Renal cortical epithelial cell (primary cell): ENCODE measurements at places on chromosomes 11 and 22. TPM values are rescaled to one million over a fixed set of nuclear protein-coding genes. Genes with fewer than 3 reads are reported as not detected.
A peak's percentile ranks its signal among the peaks of the same experiment; 100 is the strongest.

The SLC25A1 gene
- total RNA-seq, result 175 and 192 TPM in 2 replicates

The VSTM5 gene
- 0.17 and 0.70 TPM in 2 replicates for total RNA-seq

The MIAT gene
- total RNA-seq, result 0.35 and 0.50 TPM in 2 replicates

The DRICH1 gene
- total RNA-seq, result 0.35 TPM in 1 of 2 replicates, not detected in the other

The SHISA8 gene
- total RNA-seq, result not detected in 2 replicates

- no peak for DNase-seq
These were observed 6.3 kb upstream of the OSM start for GRCh38 chr22:30272781-30273601.

GRCh38 chr22:37330200-37331033 lies 48.1 kb downstream of the CYTH4 start:
- peak; percentile 96 for DNase-seq

DNA sequence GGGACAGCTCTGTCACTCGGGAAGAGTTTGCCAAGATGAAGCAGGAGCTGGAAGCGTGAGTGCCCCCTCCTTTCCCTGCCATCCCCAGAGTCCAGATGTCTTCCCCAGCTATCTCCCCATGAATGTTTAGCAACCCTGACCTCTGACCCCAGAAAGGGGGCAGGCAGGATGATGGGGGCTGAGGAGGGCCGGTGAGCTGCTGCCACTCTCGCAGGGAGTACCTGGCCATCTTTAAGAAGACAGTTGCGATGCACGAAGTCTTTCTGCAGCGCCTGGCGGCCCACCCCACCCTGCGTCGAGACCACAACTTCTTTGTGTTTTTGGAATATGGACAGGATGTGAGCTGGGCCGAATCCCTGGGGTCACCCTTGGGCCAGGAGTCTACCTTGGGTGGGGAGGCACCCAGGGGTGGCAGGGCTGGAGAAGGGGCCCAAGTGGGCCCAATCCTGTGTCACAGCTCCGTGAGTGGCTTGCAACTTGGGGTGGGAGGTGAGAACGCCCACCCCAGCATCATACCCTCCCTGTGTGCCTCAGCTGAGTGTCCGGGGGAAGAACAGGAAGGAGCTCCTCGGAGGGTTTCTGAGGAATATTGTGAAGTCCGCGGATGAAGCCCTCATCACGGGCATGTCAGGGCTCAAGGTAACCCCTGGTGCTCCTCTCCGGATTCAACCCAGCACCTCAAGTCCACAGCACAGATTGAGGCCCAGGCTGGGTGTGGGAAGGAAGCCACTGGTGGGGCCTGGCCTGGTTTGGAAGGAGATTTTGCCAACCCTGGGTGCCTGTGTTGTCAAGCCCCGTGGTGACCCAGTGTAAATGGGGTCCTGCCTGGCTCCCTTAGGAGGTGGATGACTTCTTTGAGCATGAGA lies 7.5 kb downstream of the CFL1 start:
- DNase-seq, result no peak

DNA sequence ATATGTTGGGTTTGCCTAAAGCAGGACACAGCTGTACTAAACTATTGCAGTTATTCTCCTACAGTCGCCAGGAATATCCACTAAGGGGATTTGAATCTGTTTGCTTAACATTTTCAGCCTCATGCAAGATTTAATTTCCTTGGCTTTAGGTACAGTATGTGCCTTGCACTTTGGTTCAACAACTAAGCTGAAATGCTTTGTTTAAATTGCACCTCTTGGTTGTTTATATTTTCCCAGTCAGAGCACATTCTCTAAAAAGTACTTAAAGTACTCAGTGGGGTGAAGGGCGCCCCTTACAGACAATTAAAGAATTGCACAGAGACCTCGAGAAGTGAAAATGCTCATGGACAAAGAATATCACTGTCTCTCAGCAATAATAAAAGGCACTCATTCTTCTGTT lies 107.8 kb upstream of the MTNR1B start:
- DNase-seq, result no peak

- DNase-seq, result no peak
These were observed 20.7 kb downstream of the SPATA19 start for GRCh38 chr11:133824593-133824992.

GRCh38 chr11:108620958-108621772 lies 27.6 kb upstream of the EXPH5 start:
- DNase-seq, result no peak

DNA sequence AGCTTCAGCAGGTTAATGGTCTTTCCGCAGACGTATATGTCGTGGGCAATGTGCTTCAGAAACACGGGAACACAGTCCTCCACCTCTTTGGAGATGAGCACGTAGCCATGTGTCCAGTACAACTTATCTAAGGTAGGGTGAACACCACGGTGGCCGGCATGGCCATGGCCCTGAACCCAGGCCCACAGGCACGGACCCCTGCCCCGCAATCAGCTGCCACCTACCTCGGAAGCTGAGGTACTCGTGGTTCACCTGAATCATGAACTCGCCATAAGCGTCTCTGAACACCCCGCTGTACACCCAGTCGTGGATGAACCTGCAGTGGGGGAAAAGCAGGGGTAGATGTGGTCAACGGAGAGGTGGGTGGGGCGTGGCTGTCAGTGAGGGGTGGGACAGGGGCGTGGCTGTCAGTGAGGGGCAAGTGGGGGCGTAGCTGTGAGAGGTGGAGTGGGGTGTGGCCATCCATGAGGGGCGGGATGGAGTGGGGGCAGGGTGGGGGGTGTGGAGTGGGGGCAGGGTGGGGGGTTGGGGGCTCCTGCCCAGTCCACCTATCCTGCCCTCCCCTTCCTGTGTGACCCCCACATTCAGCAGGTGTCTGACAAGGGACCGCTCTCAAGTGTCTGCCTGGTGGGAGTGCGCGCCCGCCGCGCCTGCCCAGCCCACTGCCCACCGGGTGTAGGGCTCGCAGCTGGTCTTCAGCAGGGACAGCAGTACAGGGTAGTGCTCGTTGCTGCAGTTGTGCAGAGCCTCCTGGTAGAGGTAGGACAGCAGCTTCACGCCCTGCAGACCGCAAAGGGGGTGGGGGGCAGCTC lies 18.6 kb downstream of the TUBGCP6 start:
- DNase-seq, result no peak

GRCh38 chr11:62413060-62413696 lies 5.7 kb upstream of the SCGB1A1 start:
- no peak for DNase-seq

GRCh38 chr11:16780698-16781550 lies 42.5 kb downstream of the C11orf58 start:
- no peak for DNase-seq
